Stimulated activated CD8-positive, alpha-beta memory T cell treated with anti-CD3 and anti-CD28 coated beads, Interleukin-4, amount 100 ng/mL, for 24 hours (primary cell): ENCODE measurements at places on chromosomes 4 and X.

GRCh38 chrX:18974993-18975392 lies 8.9 kb downstream of the PHKA2 start:
- no peak for DNase-seq

DNA sequence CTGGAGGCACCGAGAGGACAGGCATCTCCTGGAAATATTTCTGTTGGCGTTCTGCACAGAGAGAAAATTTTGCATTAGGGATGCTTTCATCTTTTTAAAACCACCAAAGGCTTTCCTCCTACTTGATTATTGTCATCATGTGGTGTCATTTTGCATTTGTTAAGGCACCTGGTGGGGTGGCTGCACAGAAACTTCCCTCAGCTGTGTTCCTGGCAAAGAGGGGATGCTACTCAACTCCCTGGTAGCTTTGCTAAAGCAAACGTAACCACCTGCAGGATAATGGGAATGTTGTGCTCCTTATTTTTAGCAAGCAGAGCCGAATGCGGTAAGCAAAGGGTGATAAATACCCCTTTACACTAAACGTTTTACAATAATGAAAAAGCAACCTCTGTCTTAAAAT lies 229.8 kb downstream of the STIM2 start:
- DNase-seq = no peak

DNA sequence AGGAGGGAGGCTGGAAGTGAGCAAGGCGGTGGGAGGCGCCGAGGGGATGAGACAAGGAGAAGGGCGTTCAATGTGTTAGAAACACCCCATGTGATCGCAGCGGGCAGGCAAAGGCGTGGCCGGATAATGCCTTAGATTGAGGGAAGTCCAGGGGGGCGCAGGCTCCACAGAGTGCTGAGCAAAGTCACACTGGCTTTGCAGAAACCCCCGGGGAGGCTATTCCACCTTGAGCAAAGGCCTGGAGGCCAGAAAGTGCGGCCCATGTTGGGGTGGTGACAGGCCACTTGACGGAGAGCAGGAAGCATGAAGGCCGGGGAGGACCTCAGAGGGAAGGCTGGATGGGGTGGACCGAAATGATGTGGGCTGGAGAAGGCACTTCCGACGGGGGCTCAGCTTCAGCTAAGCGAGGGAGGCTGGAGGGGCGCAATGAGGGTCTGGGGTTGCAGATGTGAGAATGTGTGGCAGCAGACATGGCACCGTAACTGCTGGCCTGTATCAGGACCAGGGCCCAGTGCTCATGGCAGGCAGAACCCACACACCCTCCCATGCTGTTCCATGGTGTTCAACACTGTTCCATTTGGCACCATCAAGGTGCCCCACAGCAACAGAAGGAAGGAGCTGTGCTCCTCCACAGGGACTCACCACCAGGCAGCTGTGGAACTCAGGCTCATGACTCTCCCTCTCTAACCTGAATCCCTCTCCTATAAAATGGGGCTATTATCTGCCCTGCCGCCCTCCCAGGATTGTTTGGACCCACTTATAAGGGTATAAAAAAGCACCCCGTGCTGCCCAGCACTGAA lies 50.3 kb downstream of the HMX1 start:
- DNase-seq = no peak

DNA sequence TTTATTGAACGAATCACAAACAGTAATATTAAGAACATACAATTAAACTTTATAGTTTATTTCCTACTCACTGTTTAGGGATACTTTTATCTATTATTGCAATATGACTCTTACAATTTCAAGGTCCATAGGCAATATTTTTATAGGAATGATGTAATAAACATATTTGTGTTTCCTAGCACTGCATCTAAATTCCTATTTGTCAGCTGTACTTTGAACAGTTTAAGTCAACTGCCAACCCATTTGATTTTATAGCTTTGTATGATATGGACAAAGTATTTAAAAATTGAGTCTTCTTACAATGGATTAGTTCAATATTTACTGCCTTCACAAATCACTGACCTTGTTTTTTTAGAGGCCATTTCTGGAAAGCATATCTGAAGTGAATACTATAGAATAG lies 199.3 kb downstream of the PCDH7 start:
- no peak for DNase-seq

DNA sequence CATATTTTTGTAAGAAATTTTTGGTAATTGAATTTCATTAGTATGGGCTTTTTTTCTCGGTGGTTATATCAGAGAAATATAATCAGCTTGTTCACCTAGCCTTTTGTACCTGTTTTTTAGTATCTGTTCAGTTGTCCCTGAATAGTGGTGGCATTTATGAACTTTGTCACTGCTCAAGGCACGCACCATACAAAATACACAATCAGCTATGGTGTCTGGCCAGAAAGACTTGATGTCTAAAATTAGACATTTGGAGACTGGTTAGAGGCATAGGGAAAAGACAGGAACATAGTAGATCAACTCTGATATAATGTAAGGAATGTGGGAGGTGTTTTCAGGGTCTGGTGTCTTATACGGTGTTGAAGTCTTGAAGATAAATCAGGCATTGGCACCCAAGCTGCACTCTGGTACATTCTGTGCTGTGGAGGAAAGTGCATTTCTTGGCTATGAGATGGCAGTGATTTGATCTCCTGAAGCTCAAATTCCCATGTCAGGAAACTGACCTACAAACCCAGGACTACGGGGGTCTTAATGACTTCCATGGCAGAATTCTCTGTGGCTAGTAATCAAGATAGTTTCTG lies 3.6 kb downstream of the ART3 start:
- DNase-seq = no peak

DNA sequence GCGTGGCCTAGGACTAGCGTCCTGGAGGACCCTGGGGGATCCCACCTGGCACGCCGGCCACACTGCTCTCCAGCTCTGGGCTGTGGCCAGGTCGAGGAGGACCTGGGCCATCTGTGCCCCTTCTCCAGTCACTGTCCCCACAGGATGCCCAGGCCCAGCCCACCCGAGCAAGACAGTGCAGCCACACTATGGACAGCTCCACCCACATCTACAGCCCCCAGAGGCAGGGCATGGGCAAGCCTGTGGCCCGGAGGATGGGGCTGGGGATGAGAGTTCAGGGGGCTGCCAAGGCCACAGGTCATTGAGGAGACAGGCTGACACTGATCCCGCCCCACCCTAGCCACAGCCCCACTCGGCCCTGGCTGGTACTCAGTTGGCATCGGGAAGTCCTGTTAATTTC lies 30.3 kb downstream of the FAM53A start:
- DNase-seq = no peak

DNA sequence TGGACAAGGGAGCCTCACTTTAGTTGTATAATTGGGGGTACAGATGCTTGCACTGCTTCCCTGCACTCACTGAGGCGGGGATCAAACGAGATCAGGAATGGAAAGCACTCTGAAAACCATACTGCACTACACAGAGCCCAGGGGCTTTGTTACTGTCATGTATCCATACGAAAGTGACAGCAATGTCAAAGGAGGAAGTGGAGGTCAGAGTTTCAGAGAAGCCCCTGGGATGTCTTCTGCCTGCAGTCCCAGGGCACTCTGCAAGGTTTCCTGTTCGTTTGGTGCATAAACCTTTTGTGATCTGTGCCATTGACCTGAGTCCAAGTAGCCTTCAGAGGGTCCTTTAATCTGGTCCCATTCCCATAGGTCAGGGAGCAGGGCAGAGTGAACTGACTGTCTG lies 31.2 kb downstream of the RNF175 start:
- no peak for DNase-seq

DNA sequence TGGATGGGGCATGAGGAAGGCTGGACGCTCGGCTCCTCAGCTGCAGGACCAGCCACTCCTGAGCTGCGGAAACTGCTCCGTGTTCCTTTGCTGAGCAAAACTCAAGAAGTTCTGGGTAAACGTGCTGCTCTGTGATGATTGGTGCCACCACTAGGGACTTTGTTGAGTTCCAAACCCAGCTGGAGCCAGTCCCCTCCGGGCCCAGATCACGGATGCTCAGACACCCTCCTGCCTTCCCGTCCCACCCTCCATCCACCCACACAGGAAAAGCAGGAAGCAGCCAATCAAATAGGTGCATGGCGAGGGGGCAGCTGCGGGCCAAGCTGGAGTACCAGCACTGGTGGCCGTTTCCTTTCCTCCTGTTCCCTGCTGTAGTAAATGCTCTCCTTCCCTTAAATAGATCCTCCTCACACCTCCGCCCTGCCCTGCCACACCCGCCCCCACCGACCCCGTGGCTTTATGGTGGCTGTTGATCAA lies 68.0 kb downstream of the ADRA2C start:
- DNase-seq = no peak

DNA sequence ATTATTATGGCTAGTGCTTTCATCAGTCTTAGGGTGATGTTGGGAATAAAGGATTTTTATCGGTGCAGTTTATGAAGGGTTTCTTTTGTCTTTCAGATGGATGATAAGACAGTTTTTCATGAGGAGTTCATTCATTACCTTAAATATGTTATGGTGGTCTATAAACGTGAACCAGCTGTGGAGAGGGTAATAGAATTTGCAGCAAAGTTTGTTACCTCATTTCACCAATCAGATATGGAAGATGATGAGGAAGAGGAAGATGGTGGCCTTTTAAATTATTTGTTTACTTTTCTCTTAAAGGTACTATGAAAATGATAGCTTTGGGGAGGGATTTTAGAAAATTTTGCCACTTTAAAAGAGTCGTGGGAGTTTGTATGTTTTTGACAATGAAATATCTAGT lies 1.3 kb downstream of the NCAPG start:
- DNase-seq = no peak

GRCh38 chrX:97797076-97797475 lies 913.4 kb downstream of the RPA4 start:
- no peak for DNase-seq

- DNase-seq = peak; percentile 78
These were observed 25.8 kb upstream of the CHRNA9 start for GRCh38 chr4:40309250-40309774.

DNA sequence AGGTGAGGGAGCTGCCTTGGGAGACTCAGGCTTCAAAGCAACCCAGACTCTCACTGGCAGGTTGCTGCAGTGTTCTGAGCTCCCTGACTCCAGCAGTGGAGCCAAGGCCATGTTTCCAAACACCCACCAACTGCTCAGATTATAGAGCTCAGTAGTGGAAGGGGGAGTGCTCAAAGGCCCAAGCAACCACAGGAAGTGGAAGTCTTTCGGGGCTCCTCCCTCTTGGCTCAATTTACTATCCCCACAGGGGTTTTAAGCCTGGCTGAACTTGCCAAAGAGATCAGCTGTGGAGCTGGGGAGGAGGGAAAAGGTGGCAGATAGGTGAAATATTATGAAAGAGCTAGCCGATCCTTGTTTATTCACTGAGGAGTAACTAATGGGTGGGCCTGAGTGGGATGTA lies 82.5 kb downstream of the HPRT1 start:
- DNase-seq = no peak

- DNase-seq = no peak
These were observed 12.7 kb downstream of the GAB3 start for GRCh38 chrX:154738011-154738738.

GRCh38 chr4:174457468-174457867 lies 64.8 kb downstream of the HPGD start:
- DNase-seq = no peak

- DNase-seq = no peak
These were observed 198.6 kb downstream of the CEP135 start for GRCh38 chr4:56147371-56147770.

DNA sequence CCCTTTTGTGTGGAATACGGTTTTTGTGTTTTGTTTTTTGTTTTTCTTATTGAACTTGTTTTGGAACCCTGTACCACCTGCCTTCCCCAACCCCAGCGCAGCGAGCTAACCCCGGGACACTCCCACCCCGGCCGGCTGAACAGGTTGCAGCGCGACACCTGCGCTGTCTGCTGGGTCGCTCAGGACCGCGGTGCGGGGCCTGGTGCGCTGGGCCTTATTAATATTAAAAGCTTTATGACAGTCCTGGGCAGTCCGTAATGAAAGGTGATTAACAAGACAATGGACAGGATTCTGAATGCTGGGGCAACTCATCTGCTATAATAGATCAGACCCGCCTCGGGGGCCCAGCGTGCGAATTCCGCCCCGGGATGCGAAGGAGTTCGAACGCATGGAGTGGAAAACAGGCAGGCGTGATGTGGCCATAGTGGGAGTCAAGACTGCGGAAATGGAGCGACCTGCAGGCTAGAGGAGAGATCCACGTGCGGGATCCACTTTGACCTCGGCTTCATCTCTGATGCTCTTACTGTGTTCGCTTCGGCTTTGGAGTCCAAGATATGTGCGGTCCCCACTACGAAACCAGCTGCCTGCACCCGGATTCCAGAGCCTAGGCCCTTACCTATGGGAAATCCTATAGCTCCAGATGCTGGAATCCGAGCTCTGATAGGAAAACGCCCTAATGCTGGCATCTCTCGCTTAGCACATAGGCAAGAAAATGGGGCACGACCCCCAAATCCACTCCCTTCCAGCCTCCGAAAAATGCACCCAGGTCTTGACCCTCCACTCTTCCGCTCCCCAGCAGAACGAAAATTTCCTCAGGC lies 69.0 kb upstream of the TMEM33 start:
- no peak for DNase-seq

DNA sequence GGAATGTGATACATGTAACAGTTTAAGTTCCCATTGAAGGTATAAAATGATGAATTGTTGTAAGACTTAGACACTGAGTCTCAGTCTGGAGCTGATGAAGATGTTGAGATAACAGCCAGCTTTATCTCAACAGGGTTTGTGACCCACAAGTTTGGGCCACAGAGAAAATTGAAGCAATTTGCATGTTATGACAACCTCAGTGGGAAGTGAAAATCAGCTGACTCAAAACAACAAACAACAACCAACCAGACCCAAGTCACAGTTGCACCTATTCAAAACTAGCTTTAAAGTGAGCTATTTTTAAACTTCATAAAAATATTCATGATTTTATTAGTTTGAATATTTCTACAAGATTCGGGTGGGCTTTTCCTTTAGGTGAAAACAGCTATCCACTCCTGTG lies 8.0 kb downstream of the SFRP2 start:
- no peak for DNase-seq

DNA sequence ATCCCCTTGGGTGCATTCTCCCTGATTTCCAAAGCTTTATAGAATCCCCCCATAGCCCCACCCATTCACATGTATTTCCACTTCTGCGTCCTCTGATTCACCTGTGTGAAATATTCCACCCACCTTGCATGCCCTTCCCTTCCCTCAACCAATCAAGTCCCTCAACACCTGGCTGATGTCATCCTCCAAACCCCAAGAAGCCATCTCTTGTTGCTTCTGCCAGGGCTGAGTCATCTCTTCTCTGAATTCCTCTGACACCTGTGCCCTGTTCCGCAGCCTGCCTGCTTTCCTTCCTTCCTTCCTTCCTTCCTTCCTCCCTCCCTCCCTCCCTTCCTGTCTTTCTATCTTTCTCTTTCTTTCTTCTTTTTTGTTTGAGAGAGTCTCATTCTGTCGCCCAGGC lies 9.9 kb downstream of the CRMP1 start:
- DNase-seq = no peak

GRCh38 chr4:138861135-138861534 lies 154.4 kb upstream of the NOCT start:
- no peak for DNase-seq

- DNase-seq = no peak
These were observed 62.4 kb downstream of the LIMCH1 start for GRCh38 chr4:41600243-41600912.

GRCh38 chr4:8195431-8195830 lies 3.7 kb upstream of the SH3TC1 start:
- no peak for DNase-seq

- DNase-seq = no peak
These were observed 130.2 kb downstream of the SH2D1A start for GRCh38 chrX:124476562-124476961.
